H4 (cell line): ENCODE measurements at places on chromosomes 12 and 14. TPM values are rescaled to one million over a fixed set of nuclear protein-coding genes. Genes with fewer than 3 reads are reported as not detected.
A peak's percentile ranks its signal among the peaks of the same experiment; 100 is the strongest.

The SPIC gene
- total RNA-seq = not detected in 2 replicates

The ESRRB gene
- total RNA-seq = 0.04 TPM in 1 of 2 replicates, not detected in the other

GRCh38 chr14:59631237-59631636 is 54.6 kb upstream of the CCDC175 start:
- peak; percentile 7 for DNase-seq

DNA sequence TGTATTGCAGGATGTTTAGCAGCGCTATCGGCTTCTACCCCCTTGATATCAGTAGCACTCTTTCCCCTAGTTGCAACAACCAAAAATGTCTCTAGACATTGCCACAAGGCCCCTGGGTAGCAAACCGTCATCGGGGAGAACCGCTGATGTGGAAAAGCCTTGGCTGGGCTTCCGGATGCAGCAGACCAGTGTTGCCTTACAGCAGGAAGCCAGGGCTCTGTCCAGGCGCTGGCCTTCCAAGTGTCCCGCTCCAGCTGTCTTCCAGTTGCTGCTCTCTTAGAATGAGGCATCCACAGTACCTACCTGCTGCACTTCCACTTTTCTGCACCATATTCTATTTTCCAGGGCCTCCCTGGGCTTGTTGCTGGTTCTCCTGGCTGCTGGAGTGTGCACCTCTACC is 22.6 kb upstream of the SLC10A1 start:
- no peak for DNase-seq

GRCh38 chr14:54285030-54285429 is 111.8 kb upstream of the CDKN3 start:
- DNase-seq = no peak

GRCh38 chr14:105883066-105884005 is 357.0 kb downstream of the TMEM121 start:
- no peak for DNase-seq
